ENCODE measurements at places on chromosomes 3 and 15.

- DNase-seq = no peak
Measured at GRCh38 chr3:52006017-52006819, 10.5 kb upstream of the RPL29 start.

GRCh38 chr3:187964760-187965159 lies 189.2 kb upstream of the LPP start:
- DNase-seq = no peak

GRCh38 chr3:122576174-122576940 lies 1.1 kb upstream of the PARP15 start:
- DNase-seq = no peak

DNA sequence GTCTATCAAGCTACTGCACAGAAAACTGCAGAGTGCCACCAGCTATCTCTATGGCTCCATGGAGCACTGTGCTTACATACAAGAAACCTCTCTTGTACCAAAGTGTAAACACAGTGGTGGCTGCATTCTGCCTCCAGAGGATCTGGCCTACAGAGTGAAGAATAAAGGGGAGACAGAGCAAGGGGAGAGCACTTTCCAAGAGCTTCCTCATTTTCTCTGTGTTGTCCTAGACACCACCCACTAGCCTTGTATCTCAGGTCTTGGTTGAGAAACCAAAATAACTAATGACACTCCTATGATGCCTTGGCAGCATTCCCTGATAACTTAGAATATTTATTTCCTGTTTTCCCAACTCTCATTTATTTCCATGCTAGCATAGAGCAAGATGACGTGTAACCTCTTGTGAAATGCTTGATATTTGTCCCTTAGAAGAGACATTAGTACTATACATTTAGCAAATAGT lies 56.9 kb upstream of the PHLDB2 start:
- no peak for DNase-seq

DNA sequence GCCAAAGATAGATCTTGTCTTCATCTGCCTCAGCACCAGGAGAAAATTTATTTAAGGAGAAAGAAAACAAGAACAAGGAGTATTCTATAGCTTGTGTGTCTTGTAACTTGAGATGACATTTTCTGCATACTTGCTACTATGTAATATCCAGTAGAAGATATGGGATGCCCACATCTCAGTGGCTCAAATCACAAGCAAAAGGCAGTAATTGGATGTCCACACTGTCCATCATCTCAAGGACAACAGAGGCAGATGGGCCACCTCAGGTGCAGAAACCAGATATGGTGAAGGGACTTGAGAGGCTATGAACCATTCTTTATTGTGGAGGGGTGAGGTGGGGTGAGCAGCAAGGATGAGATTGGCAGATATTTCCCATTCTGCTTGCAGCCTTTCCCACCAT lies 309.0 kb downstream of the GBE1 start:
- DNase-seq = no peak

GRCh38 chr3:58059349-58060321 lies 51.4 kb downstream of the FLNB start:
- peak; percentile 14 for DNase-seq

DNA sequence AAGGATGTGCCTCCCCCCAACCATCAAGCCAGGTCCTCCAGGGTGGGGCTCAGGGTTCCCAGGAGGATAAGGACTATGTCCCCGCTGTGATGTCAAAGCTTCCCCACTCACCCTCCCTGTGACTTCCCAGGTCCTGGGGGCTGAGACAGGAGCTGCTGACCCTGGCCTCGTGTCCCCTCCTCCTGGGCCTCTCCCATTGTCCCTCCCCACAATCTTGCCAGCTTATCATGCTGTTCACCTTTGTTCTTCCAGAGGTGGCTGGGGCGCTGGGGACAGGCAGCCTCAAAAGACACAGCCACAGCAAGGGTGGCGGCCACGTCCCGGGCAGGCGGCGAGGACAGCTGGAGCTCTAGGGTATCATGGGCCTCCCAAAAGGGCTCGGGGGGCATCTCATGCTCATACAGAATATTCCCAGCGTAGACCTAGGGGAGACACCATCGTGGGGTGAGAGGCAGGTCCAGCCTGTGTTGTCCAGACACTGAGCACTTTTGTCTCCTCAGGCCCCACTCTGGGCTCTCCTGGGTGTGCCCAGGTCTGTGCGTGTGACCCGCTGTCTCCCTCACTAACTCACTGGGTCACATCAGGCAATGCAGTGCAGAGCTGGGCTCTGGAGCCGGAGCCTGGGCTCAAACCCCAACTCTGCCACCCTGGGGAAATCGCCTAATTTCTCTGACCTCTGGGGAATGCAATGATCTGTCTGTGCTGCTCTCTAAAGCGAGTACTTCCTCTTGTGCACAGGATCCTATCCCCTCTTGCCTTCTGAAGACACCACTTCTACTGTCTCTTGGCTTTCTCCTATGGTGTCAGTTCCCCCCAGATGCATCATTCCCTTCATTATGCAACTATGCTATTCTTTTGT lies 30.0 kb downstream of the SNX33 start:
- no peak for DNase-seq

DNA sequence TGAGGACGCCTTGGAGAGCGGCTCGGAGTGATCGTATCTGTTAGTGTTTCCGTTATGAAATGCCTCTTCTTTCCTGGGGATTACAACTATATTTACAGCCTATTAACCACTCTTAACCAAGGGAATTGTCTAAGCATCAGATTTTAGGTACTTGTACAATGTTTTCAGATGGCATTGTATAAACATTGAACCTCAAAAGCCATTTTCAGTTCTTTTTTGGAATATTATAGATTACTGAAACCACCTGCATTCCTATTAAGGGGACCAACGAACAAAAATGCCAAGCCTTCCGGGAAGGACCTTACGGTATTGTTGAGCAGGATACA lies 1.1 kb downstream of the NEO1 start:
- no peak for DNase-seq

DNA sequence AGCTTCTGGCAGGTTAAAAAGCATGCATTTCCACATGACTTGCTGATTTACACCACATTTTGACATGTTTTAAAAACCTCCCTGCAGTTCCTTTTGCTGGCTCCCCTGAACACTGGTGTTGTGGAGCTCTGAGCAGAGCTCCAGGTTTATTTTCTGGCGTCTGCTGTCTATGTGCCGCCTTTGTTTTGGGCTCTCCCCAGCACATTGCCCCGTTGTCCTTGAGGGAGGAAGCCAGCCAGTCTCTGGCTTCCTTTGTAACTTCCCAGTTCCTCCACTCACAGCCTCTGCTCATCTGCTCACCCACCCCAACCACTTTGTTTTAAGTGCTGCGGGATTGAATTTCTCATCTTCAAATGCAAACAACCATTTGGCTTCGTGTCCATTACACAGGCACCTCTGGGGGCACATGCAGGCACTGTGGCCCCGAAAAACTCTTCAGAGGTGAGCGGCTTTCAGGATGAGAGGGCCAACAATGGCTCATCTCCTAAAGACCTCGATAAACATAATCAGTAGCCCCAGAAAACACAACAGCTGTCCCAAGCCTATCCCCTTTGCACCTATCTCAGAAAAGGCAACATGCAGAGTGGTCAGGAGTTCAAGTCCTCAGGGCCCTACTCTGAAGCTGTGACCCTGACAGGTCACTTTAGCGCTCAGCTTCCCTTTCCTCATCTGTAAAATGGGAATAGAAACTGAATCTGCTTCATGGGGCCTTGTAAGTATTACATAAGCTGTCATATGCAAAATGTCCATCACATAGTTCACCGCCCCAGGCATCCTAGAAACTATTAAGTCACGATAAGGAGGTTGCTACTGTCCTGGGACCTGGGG lies 1.3 kb upstream of the MEF2A start:
- DNase-seq = no peak

GRCh38 chr15:38021259-38021658 lies 86.8 kb downstream of the TMCO5A start:
- DNase-seq = no peak
